ENCODE measurements at places on chromosomes 4 and X.

- DNase-seq = no peak
These were observed 44.0 kb downstream of the OSTC start for GRCh38 chr4:108694423-108694822.

DNA sequence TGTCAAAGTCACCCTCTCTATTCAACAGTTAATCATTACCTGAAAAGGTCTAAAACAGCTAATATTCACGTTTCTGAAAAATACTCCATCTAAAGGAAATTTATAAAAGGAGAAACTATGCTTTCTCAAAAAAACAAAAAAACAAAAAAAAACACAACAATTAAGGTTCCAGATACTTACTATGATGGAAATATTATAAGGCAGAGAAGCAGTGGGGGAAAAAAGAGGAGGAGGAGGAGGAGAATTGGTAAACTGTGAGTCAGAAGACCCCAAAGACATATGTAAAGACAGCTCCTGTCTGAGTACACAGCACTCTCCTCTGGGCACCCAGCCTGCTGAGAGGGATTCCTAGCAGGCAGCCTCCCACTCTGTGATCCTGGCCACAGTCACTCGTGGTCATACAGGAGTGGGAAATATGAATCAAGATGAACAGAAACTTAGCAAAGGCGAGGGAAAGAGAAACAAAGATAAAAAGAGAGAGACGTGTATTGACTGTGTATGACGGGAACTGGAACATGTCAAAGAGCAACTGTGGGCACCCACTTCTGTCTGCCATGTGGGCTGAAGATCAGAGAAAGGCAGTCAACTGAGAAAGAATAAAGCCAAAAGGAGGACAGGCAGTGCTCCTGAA lies 12.5 kb downstream of the KLHL15 start:
- peak; percentile 50 for DNase-seq

GRCh38 chrX:122135070-122135469 lies 1049.0 kb upstream of the GRIA3 start:
- DNase-seq = no peak

- no peak for DNase-seq
These were observed 50.5 kb downstream of the DCHS2 start for GRCh38 chr4:154441124-154441523.

DNA sequence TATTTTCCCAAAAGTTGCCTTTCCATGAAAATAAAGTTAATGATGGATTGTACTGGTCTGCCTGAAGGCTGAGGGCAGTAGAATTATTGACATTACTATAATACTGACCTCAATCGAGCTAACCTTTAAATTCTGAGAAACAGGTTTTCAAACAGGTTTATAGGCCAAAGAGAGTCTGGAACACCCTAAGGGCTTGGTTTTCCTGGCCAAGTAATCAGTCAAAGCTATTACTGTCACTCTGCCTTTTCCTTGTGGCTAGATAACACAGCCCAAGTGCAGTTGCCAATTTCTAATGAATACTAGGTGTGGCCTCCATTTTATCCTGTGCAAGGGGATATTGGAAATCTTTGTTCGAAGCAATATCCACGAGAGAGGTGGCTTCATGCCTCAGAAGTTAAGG lies 75.2 kb downstream of the INTS12 start:
- no peak for DNase-seq

- no peak for DNase-seq
These were observed 94.2 kb downstream of the KDM6A start for GRCh38 chrX:44967221-44967620.

DNA sequence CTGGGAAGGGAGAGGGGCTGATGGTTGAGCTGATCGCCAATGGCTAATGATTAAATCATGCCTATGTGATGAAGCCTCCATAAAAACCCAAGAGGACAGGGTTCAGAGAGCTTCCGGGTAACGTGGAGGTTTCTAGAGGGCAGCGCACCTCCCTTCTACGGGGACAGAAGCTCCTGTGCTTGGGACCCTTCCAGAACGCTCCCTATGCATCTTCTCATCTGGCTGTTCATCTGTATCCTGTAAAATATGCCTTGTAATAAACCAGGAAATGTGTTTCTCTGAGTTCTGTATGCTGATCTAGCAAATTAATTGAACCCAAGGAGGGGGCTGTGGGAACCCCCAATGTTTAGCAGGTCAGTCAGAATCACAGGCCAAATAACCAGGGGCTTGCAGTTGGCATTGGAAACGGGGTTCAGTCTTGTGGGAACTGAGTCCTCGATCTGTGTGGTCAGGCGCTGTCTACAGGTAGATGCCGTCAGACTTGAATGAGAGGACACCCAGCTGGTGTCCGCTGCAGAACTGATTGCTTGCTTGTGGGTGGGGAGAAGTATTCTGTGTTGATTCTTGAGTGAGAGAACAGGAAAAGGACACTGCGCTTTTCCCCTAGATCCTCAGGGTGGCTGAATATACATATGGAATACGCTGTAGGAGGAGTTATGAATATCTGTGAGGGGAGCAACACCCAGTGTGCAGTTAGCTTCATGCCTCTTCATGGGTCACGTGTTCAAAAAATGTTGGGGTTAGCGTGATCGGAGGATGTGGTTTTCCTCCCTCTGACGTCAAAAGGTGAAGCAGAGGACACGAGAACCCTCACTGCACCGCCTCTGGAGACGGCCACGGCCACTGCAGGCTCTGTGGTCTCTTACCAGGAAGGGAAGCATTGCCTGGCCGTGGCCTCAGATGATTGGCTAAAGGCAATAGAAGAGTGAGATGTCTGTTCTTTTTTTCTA lies 29.2 kb downstream of the HTT-AS start:
- DNase-seq = peak; percentile 57

GRCh38 chr4:83388313-83388676 lies 53.6 kb upstream of the HPSE start:
- peak; percentile 32 for DNase-seq

DNA sequence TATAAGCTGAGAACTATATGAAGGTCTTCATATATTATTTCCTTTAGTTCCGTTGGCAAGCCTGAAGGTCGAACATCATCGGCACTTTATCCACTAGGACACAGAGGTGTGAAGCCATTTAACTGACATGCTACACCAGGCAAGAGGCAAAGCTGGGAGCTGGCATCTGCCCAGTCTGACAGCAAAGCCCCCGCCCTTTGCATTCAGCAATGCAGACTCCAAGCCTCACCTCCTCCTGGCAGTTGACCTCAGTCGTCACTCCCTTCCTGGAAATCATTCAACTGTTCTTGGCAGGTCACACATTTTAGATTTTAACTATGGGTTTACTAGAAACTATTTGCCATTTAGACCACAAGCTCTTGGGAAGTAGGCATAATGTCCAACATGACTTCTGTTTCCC lies 135.8 kb upstream of the FRG1 start:
- no peak for DNase-seq

GRCh38 chrX:12370497-12370986 lies 232.3 kb downstream of the FRMPD4 start:
- no peak for DNase-seq

DNA sequence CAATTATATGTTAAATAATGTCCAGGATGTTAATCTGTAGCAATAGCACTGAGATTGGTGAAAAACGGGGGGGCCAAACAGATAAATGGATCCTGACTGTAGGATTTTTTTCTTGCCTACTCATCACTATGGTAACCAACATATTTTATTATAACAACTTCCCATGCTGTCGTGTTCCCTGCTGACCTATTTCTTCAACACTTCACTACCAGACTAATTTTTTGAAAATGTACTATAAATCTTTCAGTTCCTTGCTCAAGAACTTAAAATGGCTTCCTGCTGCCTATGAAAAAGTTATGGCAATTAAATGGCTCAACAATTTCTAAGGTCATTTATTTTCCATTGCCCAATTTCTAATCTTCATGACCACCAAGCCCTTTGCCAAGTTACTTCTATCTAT lies 38.9 kb upstream of the CFAP47 start:
- DNase-seq = no peak

DNA sequence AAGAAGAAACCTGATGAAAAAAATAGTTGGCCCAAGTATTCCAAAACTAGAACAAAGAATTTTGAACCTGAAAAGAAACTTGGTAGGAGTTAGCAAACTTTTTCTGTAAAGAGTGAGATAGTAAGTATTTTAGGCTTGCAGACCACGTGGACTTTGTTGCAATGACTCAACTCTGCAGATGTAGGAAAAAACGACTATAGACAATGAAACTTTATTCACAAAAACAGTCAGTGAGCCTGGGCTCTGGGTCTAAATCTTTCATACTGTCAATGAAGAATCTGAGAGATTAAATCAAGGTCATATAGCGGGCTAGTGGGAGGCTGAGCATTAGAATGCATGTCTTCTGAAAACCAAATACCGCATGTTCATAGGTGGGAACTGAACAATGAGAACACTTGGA lies 23.0 kb downstream of the SH3D19 start:
- DNase-seq = no peak

DNA sequence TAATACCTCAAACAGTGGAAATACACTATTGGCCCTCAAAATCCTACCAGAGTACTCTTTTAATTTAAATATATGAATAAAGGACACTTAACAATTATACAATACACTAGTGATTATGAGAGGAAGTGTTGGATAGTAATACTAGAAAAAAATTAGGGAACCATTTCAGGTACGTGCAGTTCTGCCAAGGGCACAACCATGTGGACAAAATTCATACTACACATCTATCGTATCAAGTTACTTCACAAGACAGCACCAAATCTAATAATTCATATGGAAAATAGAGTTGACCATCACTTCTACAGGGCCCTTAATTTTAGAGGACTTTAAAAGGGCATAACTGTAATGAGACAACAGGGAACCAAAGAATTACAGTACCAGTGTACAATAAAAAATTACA lies 69.2 kb upstream of the ZCCHC13 start:
- no peak for DNase-seq

DNA sequence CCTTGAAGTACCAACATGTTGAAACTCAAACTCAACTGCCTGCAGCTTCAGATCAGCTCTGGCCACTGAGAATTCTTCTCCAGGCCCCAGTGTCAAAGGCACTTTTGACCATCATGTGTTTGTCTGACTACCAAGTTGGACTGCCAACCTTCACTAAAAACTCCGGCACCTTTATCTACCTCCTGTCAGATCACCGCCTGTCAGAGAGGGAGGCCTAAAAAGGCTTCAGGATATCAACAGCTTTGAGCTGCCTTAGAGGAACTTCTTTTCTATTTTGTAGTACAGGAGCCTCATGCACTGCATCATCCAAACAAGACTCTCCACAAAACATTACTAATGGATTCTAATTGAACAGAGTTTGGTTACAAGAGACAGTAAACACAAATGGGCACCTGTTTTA lies 2.8 kb downstream of the ACSL1 start:
- no peak for DNase-seq

- no peak for DNase-seq
These were observed 411.4 kb downstream of the INPP4B start for GRCh38 chr4:142434519-142435224.

GRCh38 chr4:108651014-108651791 lies 804 bp downstream of the OSTC start:
- DNase-seq = peak; percentile 21

DNA sequence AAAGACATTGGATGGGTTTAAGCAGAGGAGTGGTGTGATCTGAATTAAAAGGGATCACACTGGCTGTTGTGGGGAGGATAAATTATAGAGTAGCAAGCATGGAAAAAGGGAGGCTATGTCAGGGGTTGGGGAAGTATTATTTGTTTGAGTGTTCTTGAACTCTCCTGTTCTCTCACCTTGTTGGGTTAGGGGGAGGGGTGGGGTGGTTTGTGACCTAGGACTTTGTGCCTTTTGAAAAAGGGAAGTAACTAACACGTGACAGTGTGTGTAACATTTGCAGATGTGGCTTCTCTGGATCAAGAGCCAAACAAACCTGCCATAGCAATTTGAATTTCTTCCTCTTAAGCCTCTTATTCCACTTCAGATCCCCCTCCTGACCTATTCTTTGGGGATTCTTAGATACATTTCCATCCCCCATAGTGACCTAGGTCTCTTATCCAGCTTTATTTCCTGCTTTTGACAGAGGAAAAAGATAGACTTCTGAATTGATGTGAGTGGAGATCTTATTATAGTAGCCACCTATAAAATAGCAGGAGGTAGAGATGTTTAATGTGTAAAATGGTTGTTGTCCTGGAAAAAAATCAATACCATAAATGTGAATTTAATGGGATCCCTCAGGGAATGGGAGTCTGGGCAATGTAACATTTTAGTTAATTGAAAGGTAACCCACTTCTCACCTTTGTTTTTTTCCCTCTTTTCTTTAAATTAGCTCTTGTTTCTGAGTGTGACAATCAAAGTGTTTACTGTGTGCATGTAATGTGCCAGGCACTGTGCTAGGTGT lies 120.4 kb downstream of the CT47B1 start:
- DNase-seq = no peak

- no peak for DNase-seq
These were observed 17.7 kb downstream of the FOXR2 start for GRCh38 chrX:55640854-55641253.

DNA sequence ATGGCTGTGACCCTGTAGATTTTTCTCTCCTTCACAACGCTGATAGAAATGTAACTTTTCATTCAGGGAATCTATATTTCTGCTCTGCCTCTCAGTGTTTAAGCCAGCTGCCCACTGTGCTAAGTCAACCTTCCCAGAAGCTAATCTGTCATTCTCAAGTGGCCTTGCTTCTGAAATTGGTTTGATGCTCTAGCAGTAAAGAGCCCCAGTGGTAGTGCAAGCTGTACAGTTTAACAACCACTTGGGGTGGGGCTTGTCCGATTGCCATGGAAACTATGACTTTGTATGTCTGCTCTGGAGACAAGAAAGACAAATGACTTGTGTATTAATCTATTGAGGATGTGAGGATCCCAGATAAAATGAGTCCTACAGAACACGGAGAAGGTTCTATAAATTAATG lies 620.9 kb upstream of the GALNT7 start:
- no peak for DNase-seq

- DNase-seq = no peak
These were observed at the start of gene AMER1 for GRCh38 chrX:64205441-64205734. Gene AMER1, minus strand, starts transcription at chrX:64205708. Its CDS starts 12,422 bp downstream, at chrX:64193286.

DNA sequence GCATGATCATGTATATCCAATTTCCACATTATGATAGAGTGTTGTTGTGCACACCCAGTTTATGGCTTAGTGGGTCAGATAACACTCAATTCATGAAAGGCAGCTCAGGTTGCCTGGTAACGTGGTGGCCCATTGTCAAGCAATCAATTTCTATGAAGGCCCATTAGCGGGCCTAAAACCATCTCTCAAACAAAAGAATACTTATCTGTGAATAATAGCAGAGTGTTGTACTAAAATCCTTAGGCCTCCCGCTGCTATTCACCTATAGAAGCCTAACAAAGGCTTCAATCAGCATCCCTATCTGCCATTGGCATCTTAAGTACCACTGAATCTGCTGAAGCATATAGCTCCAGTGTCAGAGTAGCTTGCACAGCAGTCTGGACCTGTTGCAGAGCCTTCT lies 849.6 kb upstream of the POU3F4 start:
- DNase-seq = no peak

- DNase-seq = no peak
These were observed 216.0 kb upstream of the TAPT1 start for GRCh38 chr4:16442296-16442695.

Measured in activated CD4-positive, alpha-beta T cell treated with anti-CD3 and anti-CD28 coated beads, Interleukin-2, Interleukin-6, amounts not matched to agents 100 ng/mL and 50 ng/mL, durations not matched to agents 16 hours and 8 hours (primary cell).